D721Med (cell line): ENCODE measurements at places on chromosomes 4 and X.

DNA sequence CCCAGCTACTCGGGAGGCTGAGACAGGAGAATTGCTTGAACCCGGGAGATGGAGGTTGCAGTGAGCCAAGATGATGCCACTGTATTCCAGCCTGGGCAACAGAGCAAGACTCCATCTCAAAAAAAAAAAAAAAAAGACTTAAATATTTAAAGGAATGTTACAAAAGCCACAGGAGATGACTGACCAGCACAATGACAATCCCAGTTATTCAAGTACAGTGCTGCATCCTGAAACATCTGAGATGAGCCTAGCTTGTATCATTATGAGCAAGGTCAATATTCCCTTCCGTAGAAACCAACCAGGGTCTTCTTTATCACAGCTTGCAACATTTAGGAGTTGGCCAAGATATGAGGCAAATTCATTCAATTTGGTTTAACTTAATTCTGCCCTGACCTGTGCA, 38.6 kb downstream of the LNX1 start:
- no peak for DNase-seq

GRCh38 chrX:36581030-36581429, 427.1 kb upstream of the FAM47C start:
- no peak for DNase-seq

DNA sequence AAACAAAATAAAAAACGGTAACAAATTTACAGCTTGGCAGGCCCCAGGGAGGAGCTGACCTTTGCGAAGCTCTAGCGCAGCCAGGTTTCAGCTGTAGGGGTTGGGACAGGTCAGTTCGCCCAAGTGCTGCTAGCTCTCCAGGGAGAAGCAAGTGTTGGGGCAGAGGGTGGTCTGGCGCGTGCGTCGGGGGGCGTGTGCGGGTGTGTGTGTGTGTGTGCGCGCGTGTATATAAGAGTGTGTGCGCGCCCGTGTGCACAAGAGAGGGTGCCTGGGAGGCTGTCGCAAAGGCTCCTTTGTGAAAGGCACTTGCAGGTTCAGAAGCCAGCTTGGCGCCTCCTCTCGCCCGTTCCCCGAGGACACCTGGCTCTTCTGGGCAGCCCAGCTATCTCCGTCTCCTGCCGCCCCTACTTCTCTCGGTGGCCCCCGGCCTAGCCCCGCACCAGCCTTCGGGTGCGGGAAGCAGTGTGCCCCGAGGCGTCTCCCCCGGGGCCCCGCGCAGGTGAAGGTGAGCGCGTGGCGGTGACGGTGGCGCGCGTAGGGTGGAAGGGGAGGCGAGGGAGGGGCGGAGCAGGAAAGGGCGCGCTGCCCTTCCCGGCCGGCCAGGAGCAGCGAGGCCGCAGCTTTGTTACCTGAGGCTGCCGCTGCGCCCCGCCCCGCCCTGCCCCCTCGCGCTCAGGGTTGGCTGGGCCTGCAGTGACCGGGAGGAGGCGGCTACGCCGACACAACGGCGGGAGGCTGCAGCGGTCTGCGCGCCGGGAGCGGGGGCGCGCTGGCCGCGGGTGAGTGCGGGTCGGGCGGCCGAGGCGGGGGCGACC, at the start of gene FHDC1:
Gene FHDC1, plus strand, starts transcription at position 693 of the 815 bp plus-strand sequence. CDS start 6,735 bp downstream, outside the sequence.
- peak; percentile 80 for DNase-seq

DNA sequence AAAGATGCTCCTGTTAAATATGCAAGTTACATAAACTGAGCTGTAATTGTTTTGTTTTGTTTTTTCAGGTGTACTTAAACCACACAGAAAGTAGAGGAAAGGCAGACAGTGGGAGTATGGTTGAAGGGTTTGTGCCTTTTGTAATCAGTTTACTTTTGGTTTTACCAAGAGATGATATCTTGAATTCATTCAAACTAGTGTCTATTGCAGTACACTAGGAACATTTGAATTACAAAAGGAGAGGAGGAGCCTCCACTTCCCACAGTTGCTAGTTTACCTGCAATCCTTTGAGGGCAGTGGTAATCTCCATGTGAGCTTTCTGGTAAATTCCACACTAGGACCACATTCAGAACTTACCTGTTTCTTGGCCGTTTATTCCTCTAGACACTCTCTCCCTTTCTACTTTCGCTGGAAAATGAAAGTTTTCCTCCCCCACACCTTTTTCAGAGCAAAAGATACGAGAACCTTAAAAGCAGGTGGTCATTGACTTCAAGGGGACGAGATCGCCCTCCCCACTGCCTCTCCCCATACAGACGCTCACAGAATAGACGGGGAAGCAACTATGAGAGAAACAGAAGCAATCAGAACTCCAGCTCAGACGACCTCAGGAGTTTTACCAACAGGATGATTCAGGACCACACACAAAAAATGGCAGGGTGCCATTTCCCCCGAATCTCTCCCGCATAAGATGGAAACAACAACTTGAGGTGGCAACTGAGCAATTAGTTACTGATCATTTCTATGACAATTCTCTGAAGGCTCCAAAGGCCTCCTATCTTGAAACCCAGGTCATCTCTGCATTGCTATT, 3.3 kb downstream of the RBM47 start:
- DNase-seq = no peak

- no peak for DNase-seq
Measured at GRCh38 chrX:130714135-130714534, 188.9 kb downstream of the ENOX2 start.

DNA sequence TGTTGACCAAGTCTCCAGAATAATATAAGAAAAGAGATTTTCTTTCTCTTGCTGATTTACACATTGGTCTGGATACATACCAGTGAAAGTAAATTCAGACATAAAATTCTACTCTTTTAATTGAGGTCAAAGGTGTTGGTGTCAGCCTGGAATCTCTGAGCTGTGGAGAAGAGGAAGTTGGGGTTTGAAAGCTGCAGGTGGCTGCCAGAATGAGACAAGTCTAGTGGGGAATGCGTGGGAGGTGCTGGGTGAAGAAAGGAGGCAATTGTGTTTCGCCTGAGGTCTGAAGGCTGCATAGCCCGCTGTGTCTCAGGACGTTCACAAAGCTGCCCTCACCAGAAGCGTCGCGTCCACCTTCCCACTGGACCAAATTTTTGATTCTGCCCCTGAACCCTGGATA, 31.2 kb downstream of the PHEX start:
- DNase-seq = no peak

DNA sequence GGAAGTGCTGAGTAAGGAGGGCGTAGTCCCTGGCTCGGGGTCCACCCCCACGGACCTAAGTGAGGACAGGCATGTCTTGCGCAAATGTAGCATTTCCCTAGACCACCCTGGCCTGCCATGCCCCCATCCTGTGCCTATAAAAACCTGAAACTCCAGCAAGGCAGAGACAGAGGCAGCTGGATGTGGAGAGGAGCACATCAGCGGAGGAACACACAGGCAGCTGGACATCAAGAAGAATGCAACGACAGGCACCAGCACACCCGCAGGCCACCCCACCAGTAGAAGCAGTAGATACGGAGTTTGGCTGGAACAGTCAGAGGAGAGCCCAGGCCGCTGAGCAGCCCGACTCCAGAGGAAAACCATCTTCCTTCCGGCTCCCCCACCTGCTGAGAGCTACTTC, 345.9 kb downstream of the FSTL5 start:
- no peak for DNase-seq

DNA sequence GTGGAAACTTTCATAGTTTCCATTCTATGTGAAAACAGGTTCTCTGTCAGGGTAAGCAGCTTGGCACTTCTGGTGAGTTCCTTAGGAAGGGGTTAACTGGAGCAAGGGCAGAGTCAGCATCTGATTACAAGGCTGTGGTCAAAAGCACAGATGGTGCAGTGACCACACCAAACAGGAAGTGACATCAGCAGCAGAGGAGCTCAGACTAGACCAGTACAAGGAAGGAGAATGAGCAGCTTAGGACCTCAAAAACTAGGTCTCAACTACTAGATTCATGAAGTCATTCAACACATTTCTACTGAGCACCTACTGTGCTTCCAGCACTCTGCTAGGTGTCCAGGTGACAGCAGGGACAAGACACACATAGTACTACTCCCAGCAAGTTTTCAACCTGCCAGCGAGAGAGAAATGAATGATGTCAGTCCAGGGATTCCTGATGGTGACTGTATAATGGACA, 130.2 kb downstream of the AMELX start:
- DNase-seq = no peak

DNA sequence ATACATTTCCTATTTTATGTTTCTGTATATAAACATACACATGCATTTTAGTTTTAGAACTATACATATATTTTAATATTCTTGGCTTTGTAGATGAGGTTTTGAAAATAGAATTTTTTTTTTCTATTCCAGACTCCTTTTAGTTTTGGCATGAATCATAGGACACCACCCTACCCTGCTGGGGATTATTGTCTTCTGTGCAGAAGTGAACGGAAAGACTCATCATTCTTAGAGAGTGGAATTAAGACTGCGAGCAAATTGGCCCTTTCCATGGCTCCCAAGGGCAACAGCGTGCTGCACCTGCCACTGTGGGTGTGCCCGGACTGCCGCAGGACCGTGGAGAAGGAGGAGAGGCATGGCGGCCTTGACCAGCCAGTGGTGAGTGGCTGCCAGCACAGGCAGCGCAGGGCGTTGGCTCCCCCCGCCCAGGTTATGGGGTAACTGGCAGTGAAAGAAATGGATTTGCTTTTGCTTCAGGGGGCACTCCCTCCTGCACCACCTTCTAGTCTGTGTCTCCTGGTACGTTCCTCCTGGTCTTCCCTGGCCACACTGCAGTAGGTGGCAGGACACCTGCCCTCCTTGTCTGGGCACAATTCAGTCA, 59.6 kb downstream of the FAM193A start:
- no peak for DNase-seq

- no peak for DNase-seq
Measured at GRCh38 chr4:24203926-24204325, 314.1 kb upstream of the PPARGC1A start.

DNA sequence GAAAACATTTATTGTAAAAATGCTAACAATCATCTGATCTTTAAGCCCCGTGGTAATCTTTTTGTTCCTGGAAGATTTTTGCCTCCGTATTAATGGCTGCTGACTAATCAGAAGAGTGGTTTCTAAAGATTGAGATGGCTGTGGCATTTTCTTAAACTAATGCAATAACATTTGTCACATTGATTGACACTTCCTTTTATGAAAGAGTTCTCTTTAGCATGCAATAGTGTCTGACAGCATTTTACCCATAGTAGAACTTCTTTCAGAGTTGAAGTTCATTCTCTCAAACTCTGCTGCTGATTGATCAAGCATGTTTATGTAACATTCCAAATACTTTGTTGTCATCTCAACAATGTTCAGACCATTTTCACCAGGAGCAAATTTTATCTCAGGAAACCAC, 26.8 kb upstream of the UGT2B4 start:
- no peak for DNase-seq

GRCh38 chr4:3330707-3331106, 37.9 kb downstream of the RGS12 start:
- DNase-seq = no peak

DNA sequence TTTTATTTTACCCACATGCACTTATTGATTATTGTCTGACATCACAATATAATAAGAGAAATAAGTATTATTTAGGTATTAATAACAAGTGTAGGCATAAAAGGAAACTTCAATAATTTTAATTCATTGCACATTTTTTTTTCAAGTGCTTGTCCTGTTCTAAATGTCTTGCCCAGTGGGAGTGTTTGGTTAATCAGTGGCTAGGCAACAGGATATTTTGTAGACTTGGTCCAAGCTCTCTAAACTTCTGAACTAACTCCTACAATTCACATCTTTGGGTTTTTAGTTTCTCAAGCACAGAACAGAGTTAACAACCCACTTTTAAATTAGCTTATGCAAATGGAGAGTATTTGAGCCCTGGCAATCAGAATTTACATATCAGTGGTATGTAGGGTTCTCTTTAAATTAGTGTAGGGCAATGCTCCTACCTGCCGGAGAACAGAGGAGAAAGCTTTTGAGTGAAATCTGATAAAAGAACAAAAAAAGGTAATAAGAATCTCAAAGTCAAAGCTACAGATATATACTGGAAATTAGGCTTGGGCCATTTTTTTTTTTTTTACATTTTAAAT, 353.5 kb downstream of the ADGRL3 start:
- no peak for DNase-seq

DNA sequence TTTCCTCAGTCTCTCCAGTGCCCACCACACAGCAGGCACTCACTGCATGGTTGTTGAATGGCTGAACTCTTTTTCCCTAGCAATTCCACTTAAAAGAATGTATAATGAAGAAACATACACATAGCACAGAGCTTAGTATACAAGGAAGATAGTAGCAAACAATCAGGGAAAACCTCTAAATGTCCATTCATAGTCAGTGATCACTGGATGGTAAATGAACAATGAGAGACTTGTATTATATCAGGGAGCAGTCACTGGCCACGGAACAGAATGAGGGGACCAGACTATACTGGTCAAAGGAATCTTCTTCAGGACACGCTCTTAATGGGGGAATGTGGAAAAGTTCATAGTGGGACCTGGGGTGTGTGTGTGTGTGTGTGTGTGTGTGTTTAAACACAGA, 43.6 kb upstream of the FAM156A start:
- no peak for DNase-seq

- no peak for DNase-seq
Measured at GRCh38 chr4:44159991-44160390, 288.6 kb downstream of the KCTD8 start.

DNA sequence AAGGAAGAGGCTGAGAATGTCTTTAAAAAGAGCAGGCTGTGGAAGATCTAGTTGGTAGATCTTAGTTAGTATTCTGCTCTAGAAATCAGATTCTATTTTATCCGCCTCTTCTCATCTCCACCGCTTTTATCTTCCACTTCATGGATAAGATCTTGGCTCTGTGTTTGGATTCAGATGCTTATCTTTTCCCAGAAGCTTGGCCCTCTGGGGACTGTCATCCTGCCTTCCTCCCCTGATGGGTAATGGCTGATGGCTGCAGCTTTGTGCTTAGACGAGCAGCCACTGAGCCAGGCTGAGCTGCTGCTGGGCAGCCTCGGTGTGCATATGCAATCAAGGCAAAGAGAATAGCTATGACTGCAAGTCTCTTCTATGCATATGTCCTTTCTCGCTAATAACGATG, 23.5 kb downstream of the TRIML1 start:
- DNase-seq = no peak

DNA sequence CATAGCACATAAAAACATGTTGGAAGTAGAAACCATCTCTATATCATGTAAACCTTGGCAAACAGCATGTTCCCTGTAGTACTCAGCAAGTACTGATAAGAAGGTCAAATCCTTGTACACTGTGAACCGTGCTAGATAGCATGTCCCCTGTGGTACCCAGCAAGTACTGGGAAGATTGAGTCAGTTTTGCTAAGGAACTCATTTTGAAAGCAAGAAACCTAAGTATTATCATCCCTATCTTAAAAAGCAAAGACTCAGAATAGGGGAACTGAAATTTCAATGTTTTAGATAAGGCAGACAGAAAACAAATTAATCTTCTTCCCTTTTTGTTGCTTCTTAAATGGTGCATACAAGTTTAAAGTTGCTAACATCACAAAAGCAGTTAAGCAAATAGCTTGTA, 180.2 kb downstream of the RBM46 start:
- no peak for DNase-seq

GRCh38 chrX:3940000-3940610, 226.7 kb upstream of the PRKX start:
- DNase-seq = no peak

DNA sequence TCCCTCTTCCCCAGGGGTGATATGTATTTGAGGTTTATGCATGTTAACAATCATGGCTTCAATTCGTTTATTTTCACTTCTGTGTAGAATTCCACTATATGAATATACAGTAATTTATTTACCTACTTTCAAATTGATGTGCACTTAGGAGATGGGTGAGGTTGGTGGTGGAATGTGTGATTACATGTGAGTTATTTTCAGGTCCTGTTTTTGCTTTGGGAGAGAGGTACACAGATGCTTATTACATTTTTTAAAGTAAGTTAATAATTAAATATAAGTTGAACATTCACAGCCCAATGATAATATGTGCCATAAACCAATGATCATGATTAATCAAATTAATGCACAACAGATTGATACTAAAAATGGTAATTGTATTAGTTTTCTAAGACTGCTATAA, 79.5 kb downstream of the SPRY1 start:
- DNase-seq = no peak
